ENCODE measurements at places on chromosomes 4 and X. TPM values are rescaled to one million over a fixed set of nuclear protein-coding genes. Genes with fewer than 3 reads are reported as not detected.

DNA sequence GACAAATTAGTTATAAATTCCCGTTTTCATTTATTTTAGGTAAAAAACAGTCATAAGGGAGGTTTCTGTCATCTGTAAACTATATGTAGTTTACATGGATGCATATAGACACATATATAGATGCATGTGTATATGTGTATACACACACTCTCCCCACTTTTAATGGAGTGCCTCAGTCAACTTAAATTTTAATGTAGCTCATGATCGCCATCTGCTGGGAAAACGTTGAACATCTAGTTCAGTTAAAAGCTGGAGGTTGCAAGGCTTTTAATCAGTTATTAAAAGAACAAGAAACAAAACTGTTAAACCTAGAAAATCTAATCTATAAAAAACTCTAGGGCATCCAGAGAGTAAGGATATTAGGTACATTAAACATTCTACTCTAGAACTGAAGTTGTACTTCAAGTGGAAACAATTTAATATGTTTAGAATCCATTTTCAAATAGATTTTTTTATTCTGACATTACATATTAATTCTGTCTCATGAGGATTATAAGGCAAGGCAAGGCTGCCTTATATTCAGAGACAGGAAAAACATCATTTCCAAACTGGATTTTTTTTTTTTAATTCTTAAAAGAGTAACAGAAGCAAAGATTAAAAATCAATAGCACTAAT, 122.6 kb downstream of the SHISA3 start:
- no peak for DNase-seq

DNA sequence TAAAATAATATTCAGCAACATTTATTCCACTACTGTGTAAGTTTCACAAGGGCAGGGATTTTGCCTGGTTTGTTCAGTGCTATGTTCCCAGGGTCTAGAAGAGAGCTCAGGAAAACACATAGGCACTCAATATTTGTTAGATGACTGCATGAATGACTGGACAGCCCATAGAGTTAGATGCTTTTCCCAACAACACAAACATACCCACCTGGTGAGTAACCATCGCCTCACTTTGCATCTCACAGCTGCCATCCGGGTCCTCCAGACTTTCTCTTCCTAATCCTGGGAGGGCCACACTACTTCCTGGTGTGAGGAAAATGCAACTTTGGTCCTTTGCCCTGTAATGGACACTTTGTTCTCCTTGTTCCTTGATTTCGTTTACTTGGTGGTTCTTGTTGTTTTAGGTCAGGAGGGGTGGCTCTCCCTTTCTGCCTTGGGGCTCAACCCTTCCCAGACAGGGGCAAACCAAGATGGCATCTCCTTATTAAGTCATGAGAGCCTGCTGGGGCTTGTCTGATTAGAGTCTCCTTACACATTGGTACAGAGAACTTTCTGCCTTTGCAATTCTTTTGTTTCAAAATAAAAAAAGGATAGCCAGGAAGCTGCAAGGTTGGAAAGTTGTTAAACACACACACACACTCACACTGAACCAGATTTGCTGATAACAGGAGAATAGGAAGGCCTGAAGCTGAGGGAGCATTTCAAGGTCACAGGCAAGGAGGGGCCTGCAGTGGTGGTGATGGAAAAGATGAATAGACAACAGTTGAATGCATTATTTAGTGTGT, 190.6 kb downstream of the MID1IP1 start:
- DNase-seq: no peak

The UGT2B11 gene
- not detected for polyA plus RNA-seq

The PSAPL1 gene
- polyA plus RNA-seq: not detected

The KLHL5 gene
- polyA plus RNA-seq: 77.4 TPM

The BANK1 gene
- 0.43 TPM for polyA plus RNA-seq

The IQCM gene
- polyA plus RNA-seq: 0.10 TPM

DNA sequence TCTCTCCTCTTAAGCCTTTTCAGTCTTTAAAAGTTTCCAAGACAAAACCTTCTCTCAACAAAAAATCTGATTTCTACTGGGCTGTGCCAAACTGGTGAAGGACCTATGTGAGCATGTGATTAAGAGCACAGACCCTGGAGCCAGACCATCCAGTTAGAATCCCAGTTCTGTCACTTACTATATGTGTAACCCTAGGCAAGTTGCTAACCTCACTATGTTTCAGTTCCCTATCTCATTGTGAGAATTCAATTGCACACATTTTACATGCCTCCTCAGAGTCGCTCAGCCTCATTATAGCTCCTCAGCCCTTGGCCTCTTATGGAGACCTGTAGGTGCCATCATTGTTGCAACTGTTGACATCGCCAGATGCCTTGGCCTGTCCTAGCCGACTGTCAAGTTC, 54.1 kb upstream of the VEGFD start:
- DNase-seq: no peak

The PDCL2 gene
- not detected for polyA plus RNA-seq

GRCh38 chr4:24917076-24917856, 4.4 kb upstream of the CCDC149 start:
- DNase-seq: no peak

The GPR50 gene
- polyA plus RNA-seq: not detected

GRCh38 chr4:43754566-43754965, 694.0 kb downstream of the KCTD8 start:
- DNase-seq: no peak

The MAML3 gene
- polyA plus RNA-seq: 1.9 TPM

The COL4A6 gene
- polyA plus RNA-seq: 0.09 TPM

The CDK16 gene
- 109 TPM for polyA plus RNA-seq

The REELD1 gene
- not detected for polyA plus RNA-seq

DNA sequence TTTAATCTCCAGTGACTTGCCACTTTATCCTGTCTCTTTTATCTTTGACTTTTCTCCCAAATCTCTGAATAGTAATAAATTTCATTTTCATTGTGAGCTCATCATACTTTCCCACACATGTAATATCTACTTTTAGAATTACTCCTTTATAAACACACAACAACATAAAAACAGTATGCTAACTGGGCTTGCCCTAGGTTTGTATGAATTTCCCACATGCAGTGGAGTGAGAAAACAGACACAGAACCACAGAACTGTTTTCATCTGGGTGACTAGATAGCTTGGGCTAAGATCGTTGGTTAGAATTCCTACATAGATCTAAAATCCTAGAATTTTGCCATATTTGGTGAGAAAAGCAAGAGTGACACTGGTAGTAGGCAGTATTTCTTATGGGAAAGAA, 409.5 kb downstream of the SPRY1 start:
- no peak for DNase-seq

DNA sequence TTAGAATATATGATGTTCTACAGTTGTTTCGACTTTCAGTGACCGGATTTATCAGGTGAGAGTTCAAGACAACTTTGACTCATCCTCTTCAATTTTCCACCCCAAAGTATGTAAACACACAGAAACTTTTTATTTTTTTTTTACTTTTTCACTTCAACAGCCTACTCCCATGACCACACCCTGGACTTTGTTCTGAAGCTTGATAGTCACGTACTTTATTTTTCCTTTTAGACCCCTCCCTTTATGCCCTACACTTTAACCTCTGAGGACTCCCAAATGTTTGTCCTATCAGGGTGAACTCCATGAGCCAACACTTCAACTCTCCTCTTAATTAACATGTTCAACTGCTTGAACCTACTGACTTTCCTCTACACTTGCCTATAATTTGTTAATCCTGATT, 2.5 kb upstream of the DDX60 start:
- DNase-seq: no peak

DNA sequence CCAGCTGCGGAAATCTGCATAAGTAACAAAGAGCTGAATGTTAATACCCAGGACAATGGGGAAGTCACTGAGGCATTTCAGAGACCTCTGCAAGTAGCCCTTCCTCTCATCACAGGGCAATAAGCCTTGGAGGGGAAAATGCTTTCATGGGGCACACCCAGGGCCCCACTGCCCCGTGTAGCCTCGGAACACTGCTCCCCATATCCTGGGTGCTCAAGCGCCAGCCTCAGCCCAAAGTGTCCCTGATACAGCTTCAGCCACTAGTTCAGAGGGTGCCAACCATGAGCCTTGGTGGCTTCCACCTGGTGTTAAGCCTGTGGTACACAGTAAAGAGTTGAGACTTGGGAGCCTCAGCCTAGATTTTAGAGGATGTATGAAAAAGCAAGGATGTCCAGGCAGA, 402.8 kb upstream of the CXorf51A start:
- DNase-seq: no peak

DNA sequence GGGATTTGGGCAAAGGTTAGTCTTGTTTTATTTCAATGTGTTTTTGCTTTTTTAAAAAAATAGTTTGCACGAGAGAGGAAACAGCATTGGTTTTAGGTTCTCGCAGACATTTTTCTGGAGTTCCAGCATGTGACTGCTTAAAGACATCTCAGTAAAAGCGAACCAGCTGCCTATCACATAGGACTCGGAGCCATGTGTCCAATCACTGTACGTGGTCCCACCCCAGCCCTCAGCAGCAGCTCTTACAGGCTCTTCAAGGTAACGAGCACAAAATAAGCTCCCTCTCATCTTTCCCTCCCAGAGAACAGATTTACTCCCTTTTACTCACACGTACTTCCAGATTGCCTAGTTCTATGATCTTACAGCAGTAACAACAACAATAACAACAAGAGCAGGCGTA, 68.7 kb downstream of the MCF2 start:
- DNase-seq: no peak

The CABS1 gene
- not detected for polyA plus RNA-seq

The PRR27 gene
- polyA plus RNA-seq: not detected

DNA sequence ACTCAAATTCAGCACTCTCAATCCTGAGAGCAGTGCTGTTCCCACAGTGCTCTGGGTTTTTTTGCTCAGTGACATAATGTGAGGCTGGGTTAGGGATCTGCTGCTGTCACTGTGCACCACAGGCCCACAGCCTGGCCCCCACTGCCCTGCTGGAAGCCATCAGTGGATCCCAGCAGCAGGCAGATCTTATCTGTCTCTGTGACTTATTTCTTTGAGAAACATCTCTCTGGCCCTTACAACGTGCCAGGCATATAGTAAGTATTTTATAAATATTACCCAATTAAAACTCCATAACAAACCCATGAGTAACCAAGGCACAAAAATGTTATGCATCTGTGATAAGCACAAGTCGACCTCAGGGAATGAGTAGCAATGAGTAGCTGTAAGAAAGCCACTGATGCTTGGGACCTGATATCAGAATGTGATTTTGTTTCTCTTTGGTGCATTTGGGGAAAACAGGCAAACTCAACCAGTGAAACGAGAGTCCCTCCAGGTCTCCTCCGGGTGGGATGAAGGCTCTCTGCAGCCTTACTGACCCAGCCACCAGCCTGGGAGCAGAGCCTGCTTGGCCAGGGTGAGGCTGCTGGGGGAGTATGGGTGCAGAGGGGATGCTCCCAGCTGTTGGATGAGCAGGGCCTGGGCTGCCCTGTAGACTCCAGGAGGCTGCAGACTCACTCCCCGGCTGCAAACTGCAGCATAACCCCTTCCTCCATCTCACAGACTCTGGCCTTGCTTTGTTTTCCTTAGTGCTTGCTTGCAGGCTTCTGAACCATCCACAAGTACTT, 172.7 kb upstream of the LNX1 start:
- DNase-seq: peak; percentile 75

DNA sequence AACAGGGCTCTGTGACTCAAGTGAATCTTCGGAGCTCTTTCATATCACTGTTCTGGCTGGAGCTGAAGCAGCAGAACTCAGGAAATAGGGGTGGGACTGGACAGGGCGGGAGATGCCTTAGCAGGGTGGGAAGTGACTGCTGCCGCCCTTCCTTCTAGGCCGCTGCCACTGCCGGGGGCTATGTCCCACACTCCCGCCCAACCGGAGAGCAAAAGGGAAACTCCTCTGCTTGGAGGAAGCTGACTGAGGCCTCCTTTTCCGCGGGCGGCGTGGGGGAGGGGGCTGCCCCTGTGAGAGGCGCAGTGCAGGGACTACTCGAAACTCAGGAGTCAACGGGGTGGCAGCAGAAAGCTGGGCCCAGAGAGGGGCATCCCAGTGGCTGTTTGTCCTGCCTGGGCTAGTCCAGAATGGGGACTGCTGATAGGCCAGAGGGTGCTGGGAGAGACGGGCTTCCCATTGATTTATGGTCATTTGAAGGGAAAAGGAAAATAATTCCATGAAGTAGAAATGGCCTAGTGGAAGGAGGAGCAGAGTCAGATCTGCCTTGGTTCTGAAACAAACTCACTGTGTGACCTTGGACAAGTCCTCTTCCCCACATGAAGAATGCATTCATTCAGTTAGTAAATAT, 36.9 kb downstream of the STARD8 start:
- DNase-seq: no peak

The FREM3 gene
- not detected for polyA plus RNA-seq

GRCh38 chr4:153531000-153531358, 64.8 kb downstream of the TMEM131L start:
- DNase-seq: no peak

DNA sequence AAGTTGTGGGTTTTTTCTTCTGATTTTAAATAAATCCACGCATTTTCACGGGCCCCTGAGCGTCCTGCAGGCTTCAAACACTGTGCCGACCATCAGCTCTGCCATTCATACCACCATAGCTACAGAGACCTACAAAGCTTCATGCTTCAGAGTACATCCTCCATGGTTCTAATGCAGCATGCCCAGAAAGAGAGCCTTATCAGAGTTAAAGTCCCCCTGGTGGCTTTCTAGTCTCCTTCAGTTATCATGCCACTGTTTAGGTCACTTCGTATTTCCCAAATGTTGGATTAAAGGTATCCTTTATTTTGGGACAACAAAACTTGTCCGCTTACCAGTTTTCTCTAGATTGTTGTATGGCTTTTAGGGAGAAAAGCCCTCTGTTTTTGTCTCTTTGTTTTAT, 66.7 kb upstream of the VCX2 start:
- DNase-seq: no peak

The JAKMIP1 gene
- polyA plus RNA-seq: not detected

DNA sequence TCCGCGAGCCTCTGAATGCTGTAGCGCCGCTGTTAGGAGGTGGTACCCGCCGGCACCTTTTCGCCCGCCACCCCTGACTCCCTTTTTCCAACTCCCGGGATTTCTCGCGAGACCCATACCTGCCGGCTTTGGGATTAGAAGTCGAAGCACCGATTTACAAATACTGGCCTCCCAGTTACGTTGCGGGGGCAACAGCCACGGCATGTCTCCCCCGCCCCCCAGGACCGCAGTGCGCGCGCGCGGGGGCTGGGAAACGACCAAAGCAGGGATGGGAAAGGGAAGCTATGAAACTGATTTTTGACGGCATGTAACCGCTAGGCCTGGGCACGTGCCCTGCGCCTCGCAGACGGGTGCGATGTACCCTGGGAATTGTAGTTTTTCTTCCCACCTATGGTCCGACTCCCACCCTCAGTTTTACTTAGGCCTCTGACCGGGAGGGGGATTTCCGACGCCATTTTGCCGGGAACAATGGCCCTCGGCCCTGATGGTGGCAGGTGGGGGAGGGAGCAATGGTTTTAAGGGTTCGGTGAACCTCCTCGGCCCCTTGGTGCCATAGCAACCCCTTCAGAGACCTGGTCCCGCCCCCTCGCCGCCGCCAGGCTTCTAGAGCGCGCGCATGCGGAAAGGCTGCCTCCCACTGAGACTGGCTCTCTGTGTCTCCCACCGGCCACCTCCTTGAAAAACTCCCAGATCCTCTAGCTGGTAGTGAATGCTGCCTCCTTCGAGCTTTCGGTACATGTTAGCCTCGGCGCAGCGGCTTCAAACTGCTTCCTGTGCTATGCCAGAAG, 772 bp upstream of the WNK3 start:
- no peak for DNase-seq

Measured in BJ (cell line).